ENCODE measurements at places on chromosomes 3 and 15.

DNA sequence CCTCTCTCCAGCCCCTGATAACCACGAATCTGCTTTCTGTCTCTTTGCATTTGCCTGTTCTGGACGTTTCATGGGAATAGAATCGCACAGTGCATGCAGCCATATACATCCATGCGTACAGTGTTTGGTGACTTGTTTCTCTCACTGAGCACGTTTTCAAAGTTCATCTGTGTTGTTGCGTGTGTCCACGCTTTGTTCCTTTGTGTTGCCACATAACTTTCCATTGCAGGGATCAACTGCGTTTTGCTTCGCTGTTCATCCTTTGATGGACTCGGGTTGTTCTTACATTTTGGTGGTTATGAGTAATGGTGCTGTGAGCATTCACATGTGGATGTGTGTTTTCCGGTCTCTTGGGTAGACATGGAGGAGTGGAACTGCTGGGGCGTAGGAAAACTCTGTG, 56.4 kb upstream of the TAMM41 start:
- DNase-seq, result no peak

- DNase-seq, result no peak
Observed at GRCh38 chr3:69210068-69210730, 87.8 kb upstream of the LMOD3 start.

DNA sequence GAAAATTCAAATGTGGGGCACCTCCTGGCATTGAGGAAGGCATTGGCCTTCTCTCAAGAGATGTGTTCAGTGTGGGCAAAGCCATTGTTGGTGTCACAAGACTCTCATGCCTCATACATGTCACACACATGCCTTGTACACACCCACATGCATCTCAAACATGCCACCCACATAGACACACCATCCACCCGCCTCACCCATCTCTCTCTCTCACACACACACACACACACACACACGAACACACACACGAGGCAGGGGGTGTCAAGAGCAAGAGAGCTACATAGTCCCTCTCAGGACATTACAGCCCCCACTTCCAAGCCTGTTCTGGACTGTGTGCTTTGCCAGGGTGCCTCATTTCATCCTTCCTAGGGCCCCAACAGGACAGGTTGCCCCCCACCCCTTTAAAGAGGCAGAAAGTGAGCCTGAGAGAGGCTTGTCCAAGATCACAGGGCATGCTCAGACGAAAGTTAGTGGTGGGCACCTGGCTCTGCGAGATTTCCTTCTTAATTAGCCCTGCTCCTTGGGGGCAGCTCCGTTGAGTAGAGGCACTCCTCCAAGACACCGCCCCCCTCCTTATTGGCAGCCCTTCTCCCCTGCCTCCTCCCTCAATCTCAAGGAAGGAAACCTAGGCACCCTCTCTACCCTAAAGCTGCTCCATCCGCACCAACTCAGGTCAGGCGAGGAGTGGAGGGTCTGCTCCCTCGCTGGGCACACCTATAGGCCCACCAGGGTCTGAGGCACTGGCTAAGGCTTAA, 50.5 kb upstream of the CCDC174 start:
- DNase-seq, result no peak

DNA sequence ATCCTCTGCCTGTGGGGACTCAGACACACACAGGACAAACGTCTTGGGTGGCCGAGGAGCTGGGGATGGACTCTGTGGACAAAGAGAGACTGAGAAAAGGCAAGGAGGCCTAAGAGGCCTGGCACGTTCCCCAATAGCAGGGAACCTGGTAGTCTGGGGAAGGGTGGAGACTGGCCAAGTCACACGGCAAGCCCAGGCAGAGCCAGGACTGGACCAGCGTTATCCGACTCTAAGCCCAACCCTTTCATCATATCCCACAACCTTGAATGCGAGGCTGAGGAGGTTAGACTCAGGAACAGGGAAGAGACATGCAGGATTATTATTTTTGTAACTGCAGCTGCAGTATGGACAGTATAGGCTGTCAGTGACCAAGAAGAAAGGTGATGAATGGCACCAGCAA, 53.4 kb downstream of the SLC6A11 start:
- no peak for DNase-seq

DNA sequence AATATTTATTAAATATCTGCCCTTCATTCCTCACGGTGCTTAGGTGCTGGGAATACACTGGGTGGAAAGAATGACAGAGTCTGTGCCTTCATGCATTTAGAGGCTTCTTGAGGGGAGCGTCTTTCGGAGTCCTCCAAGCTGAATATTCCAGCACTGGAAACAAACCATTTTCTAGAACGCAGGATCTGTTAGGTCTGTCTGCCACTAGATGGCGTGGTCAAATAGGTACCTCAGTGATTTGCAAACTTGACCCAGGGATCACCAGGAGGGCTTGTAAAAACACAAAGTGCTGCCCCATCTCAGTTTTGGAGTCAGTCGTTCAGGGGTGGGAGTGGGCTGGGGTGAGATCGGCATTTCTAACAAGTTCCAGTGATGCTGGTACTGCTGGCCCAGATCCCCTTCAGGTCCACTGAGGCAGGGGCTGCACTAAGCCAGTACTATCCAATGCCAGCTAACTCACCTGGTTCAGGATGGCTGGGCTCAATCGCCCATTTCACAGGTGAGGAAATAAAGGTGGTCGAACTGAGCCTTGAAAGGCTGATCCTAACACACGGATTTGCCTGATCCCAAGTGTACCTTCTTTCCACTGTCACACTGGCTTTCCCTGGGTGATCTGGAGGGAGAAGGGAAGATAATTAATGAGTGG, 14.8 kb downstream of the ARNT2 start:
- DNase-seq, result no peak

DNA sequence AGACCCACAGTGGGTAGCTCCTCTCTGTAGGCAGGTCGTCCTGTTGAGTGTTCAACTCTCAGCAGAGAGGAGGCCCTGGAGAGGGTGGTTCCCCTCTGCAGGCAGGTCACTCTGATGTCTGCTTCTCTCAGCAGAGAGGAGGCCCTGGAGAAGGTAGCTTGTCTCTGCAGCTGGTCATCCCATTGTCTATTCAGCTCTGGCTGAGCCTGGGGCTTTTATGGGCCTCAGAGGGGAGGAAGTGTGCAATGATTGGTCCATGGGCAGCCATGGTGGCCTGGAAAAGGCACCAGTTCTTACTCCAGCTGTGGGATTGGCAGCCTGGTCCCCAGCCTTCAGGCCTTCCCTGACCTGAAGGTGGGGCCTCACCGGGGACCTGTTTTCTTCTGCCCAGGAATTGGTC, 52.9 kb downstream of the PPCDC start:
- no peak for DNase-seq

- DNase-seq, result peak; percentile 84
Observed at GRCh38 chr3:97871801-97872524, 50.2 kb downstream of the CRYBG3 start.

- DNase-seq, result no peak
Observed at GRCh38 chr3:55183201-55183600, 255.3 kb upstream of the LRTM1 start.

- DNase-seq, result no peak
Observed at GRCh38 chr3:29004885-29005599, 275.8 kb upstream of the RBMS3 start.

DNA sequence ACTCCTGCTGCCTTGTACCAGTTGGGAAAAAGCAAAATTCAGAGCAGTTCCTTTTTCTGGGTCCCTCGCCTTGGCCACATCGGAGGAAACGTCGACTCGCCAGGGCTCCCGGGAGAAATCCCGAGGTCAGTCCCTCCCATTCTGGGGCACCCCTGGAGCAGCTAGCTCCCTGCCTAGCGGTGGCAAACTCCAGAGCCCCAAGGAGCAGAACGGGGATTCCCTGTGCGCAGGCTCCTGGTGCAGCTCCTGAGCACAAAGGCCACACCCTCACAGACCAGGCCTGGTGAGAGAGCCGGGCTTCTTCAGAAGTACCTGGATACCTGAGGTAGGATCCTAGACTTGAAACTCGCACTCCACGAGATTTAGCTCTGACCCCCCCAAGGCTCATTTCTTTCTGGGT, 2.6 kb downstream of the LRRC3B start:
- DNase-seq, result no peak

GRCh38 chr3:8458238-8458661, 43.4 kb upstream of the LMCD1 start:
- DNase-seq, result peak; percentile 41

DNA sequence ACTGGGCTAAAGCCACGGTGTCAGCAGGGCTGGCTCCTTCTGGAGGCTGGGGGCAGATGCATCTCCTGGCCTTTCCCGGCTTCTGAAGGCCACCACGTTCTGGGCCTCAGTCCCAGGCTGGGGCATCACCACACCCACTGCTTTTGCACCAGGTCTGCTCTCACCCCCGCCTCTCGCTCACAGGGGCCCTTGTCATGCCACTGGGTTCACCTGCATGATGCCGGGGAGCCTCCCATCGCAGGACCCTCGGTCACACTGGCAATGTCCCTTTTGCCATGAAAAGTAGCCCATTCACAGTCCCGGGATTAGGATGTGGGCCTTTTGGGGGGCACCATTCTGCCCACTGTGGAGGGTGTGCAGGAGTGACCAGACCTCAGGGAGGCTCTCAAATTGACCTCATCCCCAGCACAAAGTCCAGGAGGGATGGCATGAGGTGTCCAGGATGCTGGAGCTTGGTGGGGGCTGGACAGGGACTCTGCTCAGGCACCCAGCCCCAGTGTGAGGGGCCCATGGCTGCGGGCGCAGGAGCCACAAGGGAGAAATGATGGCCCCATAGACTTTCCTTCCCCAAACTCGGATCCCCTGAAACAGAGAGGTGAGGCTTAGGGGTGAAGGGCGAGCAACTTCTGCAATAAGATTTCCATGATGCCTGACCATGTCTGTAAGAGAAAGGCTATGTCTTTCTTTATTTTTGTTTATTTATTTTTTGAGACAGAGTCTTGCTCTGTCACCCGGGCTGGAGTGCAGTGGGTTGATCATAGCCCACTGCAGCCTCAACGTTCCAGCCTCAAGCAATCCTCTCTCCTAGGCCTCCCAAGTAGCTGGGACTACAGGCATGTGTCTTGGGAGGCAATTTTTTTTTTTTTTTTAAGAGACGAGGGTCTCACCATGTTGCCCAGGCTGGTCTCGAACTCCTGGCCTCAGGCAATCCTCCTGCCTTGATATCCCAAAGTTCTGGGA, 189.1 kb downstream of the GOLGA6L6 start:
- DNase-seq, result no peak

GRCh38 chr15:45134682-45135604, 5.1 kb downstream of the DUOX1 start:
- DNase-seq, result no peak

- no peak for DNase-seq
Observed at GRCh38 chr15:93479715-93480114, 390.7 kb upstream of the RGMA start.

- DNase-seq, result no peak
Observed at GRCh38 chr3:156341831-156342416, 213.0 kb downstream of the SSR3 start.

- DNase-seq, result no peak
Observed at GRCh38 chr15:81052046-81052445, 51.3 kb downstream of the TLNRD1 start.

DNA sequence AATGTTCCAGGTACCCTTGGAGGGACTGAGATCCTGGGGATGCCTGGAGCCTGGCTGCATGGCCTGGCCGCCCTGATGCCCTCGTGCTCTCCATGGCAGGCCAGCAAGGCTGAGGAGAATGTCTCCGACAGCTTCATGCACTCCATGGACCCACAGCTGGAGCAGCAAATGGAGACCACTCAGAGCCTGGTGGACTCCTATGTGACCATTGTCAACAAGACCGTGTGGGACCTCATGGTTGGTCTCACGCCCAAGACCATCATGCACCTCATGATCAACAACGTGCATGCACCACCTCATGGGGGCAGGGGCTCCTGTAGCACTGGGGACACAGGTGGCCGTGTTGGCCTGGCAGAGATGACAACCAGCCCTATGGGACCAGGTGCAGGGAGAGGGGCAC, 19.7 kb downstream of the GOLGA6A start:
- no peak for DNase-seq

DNA sequence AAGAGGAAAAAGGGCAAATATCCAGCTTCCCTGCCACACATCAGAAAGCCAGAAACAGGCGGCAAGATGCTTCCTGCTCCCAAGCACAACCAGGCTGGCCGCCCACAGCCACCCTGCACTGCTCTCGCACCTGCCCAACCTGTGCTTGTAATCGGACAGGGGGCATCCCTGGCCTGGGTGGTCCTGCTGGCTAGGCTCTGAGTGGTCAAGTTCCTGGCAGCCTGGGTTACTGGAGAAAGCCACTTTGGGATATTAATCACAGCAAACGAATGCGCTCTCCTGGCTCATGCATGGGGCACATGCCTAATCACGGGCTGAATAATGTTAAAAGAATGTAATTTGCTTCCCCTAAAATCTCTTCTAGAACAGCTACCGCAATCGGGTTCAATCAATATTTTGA, 442.4 kb downstream of the MCTP2 start:
- no peak for DNase-seq

DNA sequence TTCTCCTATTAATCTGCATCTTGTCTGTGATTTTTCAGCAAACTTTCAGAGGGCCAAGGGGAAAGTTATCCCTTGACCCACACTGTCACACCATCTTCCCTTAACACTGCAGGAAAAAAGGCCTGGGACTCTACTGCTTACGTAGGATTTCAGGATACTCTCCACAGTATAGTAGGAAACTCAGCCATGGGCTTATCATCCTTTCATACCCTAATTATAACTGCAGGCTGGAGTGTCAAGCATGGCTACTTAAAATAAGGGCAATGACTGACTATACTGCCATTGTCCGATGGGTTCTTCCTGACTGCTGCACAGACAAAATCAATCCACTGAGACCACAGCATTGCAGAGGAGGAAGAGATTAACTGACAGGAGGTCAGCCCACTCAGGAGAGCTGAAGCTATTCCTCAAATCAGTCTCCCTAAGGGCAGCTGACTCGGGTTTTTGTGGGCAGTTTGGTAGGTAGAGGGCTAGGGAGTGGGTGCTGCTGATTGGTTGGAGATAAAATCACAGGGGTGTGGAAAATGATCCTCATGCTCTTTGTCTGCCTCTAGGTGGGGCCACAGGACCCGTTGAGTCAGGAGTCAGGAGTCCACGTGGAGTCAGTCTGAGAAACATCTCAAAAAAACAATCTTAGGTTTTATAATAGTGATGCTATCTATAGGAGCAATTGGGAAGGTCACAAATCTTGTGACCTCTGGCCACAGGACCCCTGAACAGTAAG, 118.2 kb upstream of the STRIT1 start:
- no peak for DNase-seq

GRCh38 chr15:89164712-89165211, 56.6 kb downstream of the RLBP1 start:
- DNase-seq, result no peak

- DNase-seq, result no peak
Observed at GRCh38 chr15:94229591-94230369, 1.6 kb upstream of the MCTP2 start.
